Nucleus accumbens (tissue), 56 donors: ENCODE measurements at places on chromosomes 3 and 15.

GRCh38 chr15:65978110-65978509, 108.8 kb downstream of the RAB11A start:
- no peak for DNase-seq

DNA sequence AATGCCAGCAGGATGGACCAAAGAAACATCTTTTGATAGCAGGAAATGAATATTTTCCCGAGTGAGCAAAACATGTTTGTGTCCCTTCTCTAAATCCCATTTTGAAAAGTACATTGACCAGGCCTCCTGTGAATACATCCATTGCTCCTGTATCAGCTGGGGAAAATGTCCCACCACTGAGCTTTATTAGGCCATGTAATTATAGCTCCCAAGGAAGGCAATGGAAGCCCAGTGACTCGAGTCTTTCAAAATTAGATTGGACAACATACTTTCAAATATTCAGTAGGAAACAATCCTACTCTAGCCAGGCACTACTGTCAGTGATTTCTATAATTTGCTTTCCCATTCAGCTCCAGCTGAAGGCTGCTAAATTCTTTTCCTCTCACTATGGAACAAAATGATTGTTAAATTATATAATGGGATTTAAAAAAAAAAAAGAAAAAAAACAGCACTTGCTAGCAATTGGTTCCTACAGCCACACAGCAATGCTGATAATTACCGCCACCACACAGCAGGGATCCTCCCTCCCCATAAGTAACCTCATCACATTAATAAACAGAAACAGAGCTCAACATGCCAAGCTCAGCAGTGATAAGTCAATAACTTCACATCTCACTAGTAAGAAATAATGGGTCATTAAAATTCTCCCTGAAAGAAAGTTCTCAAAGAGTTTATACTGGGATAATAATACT, 172.4 kb upstream of the SLC2A2 start:
- no peak for DNase-seq

DNA sequence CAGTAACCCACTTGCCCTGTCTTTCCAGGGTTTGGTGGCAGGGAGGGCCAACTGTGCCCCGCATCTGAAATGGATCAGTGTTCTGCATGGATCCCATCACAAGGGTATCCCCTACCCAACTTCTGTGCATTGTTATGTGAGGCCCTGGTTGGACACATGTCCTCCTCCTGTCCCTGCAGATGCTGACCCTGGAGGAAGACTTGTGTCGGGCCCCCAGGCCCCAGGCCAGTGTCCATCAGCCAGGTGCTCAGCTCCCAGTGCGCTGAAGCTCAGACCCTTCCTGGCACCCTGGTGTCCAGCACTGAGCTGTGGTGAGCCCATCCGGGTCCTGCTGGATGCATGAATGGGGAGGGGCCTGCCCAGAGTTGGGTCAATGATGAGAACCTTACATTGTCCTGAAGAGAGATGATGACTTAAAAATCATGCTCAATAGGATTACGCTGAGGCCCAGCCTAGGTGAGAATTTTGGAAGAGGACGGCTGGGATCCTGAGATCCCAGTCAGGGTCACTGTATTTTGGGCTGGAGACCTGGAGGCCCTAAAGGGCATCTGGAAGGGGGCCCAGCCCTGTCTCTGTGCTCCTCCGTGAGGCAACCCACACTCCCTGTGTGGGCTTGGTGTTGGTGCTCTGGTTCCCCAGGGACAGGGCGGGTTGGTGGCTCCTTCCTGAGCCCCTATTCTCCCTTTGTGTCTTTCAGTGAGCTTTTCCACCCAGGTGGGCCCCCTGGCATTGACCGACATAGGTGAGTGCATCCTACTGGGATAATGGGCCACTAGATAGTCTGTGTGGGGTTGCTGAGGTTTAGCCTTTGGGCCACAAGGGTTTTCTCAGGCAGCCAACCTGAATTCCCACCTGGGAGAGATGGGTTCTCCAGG, 199.1 kb downstream of the UBE3A start:
- DNase-seq, result no peak

DNA sequence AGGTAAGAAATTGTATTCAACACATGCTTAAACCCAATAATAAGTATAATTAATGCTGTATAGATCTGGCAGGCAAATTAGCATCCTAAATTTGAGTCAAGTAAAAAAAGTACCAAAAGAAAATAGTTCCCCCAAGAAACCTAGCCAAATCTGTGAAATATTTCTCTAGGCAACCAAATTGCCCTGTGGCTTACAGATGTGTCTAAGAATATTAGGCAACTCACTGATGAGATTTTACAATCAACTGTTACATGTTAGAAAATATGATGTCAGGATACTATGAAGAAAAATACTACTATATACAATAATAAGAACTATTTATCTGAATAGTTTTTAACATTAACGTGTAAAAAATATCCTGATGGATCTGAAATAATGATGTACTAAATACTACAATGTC, 397.1 kb downstream of the TIGIT start:
- DNase-seq, result no peak

- no peak for DNase-seq
These were observed 338.5 kb upstream of the PPP2R3A start for GRCh38 chr3:135627057-135627456.

DNA sequence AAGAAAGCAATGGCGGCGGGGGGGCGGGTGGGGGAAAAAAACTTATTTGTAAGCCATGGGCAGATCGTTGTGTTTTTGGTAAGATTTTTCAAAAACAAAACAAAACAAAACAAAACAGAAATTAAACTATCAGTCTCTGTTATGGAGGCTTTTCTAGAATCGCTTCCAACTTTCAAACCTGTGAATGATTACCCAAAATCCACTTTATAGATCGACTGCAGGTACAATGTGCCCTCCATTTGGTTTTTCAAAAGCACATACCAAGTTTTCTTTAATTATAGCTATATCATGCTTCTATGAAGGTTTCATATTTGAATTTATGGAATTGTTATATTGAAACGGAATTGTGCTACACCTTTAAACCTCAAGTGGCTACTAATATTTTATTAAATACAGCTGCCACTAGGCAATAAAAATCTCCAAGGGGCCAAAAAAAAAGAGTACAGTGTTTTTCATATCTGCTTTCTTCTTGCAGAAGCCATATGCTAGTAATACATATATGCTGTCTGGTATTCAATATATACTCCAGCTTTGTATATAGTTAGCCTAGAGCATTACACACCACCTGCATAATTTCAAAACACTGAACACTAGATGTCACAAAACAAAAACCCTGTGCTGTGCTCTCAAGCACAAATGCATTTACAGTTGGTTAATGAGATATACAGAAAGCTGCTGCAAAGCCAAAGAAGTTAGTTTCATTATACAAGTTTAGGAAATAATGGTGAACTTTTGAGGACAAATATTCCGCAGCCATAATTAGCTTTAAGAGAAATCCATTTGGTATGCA, 683.8 kb upstream of the NR2F2 start:
- DNase-seq, result no peak
